Dermis microvascular lymphatic vessel endothelial cell (primary cell): ENCODE measurements at places on chromosomes 4 and X. TPM values are rescaled to one million over a fixed set of nuclear protein-coding genes. Genes with fewer than 3 reads are reported as not detected.

DNA sequence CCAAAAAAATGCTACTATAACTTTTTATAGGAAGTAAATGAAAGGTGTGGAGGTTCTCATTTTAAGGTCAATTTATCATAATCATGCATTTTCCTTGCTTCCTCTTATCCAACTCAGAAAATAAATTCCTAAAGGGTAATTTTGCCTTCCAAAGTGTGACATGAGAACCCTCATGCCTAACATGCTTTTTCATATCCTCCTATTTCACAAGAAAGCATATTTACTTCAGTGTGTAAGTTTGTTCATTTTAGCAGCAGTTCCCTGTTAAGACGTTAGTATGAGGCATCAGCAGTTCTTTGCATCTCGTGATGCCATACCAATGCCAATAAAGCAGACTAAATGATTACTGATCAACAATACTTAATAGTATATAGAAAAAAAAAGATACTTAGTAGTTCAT, 18.4 kb downstream of the WDFY3 start:
- DNase-seq, result no peak

GRCh38 chr4:148166132-148166591, 276.1 kb downstream of the NR3C2 start:
- peak; percentile 4 for DNase-seq

The RGN gene
- 0.26 and 0.51 TPM in 2 replicates for total RNA-seq

The BRS3 gene
- not detected in 2 replicates for total RNA-seq

The NR3C2 gene
- 6.0 and 8.5 TPM in 2 replicates for total RNA-seq
